ENCODE measurements at places on chromosomes 11 and 22.

DNA sequence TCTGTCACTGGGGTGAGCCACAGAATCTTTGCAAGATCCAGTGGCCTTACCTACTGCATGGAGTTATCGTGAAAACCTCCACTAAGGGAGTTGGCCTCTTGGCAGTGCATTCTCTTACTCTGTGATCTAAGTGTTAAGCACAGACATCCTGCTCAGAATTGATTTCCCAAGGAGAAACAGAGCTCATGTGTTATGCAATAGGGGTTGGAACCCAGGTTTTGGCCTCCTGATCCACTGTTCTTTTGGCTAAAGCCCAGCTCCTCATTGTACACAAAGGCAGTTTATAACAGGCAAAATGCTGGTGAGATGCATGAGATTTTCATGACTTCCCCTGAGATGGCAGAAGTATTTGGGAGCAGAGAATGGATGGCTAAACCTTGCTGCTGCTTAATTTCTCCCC is 11.8 kb downstream of the DTX4 start:
- no peak for DNase-seq

DNA sequence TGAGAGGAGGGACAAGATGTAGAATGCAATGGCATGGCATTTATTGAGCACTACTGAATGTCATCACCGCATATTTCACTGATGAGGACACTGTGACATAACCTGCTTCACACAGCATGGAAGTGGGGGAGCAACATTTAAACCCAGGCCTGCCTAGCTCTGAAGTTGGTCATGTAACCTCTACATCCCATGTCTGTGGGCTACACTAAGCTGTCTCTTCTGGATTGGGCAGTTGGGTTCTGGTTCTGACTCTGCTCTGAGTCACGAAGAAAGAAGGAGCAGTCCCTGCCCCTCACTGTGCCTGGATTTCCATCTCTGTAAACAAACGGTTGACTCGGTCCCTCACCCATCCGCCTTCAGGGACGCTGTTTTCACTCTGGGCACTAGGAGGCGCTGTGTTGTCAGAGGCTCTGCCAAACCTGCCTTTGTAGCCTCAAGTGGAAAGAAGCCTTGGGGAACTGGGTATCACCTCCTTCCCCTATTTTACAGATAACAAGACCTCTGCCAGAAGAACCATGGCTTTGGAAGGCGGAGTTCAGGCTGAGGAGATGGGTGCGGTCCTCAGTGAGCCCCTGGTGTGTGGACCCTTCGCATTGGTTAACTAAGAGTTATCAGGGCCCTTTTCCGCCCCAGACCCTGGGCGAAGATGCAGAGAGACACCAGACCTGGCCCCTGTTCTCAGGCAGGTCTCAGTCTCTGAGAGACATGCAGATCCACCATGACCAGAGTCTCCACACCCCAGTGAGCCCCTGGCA is 12.7 kb upstream of the ARHGEF17 start:
- DNase-seq, result peak; percentile 86

DNA sequence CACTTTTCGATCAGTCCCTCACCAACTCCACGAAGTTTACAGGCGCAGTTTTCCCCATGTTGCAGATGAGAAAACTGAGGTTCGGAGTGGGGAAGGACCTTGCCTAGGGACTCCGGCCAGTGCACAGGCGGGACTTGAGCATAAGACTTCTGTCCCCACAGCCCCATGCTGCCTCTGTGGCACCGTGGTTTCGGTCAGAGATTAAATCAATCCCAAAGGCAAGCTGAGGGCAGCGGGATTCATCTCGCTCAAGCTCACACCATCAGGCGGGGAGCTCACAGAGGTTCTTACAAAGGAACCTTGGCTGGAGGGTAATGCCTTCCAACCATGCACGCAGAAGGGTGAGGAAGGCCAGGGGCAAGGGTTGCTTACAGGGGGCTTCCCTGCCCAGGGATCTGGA is 115.5 kb downstream of the PHF21B start:
- DNase-seq, result no peak

GRCh38 chr11:33622186-33622585 is 78.4 kb downstream of the C11orf91 start:
- DNase-seq, result peak; percentile 54

DNA sequence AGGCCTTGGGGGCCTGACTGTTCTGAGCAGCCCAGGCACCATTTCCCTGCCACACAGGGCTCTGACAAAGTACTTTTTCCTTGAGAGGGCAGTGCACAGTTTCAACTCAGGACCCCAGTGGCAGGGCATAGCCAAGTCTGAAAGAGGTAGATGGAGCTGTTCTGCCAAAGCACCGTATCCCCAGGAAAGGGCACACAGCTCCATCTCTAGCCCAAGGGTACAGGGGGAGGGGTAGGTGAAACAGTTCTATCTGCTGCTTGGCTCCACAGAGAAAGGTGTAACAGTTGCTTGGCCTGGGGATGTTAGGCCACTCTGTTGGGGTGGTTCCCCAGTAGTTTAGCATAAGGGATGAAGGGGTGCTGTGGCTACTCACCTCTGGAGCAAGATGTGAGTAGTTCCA is 47.8 kb downstream of the GDPD4 start:
- DNase-seq, result no peak

GRCh38 chr22:32073823-32074380 is 30.8 kb downstream of the SLC5A1 start:
- no peak for DNase-seq

- no peak for DNase-seq
Observed at GRCh38 chr11:35330931-35331330, 88.4 kb downstream of the SLC1A2 start.

- no peak for DNase-seq
Observed at GRCh38 chr22:21761086-21761485, 25.5 kb upstream of the YPEL1 start.

- DNase-seq, result no peak
Observed at GRCh38 chr11:127943152-127943551, 644.2 kb downstream of the ETS1 start.

DNA sequence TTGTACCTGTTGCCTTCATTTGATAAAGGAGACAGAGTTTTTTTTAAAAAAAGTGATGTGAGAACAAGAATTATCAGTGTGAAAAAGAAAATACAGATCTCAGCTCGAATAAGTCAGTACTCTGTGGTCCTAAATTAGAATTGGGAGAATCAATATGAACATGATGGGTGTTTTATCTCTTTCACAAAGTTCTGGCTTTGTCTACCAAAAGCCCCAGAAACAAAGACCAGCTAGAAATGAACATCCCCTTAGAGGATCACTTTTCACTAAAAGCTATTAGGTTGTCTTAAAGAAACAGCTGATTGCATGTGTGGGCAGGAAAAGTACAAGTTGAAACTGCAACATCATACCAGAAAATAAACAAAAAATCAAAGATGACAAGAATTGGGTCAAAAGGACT is 8.4 kb upstream of the ST14 start:
- DNase-seq, result no peak

- DNase-seq, result no peak
Observed at GRCh38 chr11:59967677-59968394, 4.0 kb downstream of the OOSP4A start.

Measured in AG10803 (cell line).